NCI-H774 (cell line): ENCODE measurements at places on chromosomes 4 and X.

GRCh38 chr4:14898989-14899388, 103.3 kb upstream of the CPEB2 start:
- DNase-seq = no peak

GRCh38 chr4:61223385-61223784, 23.3 kb downstream of the ADGRL3 start:
- no peak for DNase-seq

DNA sequence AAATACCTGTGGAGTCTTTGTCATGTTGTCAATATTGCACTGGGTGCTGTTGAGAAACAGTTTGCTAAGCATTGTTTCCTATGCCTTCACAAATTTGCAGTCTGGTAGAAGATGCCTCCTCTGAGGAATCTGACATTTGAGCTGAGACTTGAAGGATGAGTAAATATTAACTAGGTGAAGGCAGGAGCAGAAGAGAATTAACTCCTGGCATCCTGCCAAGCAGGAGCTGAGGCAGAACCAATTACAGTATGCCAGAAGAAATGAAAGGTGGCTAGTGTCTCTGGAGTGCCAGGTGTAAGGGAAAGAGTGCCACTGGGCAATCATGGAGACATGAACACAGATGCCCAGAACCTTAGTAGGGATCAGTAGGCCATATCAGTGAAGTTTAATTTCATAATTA, 1778.2 kb upstream of the PCDH10 start:
- DNase-seq = no peak

DNA sequence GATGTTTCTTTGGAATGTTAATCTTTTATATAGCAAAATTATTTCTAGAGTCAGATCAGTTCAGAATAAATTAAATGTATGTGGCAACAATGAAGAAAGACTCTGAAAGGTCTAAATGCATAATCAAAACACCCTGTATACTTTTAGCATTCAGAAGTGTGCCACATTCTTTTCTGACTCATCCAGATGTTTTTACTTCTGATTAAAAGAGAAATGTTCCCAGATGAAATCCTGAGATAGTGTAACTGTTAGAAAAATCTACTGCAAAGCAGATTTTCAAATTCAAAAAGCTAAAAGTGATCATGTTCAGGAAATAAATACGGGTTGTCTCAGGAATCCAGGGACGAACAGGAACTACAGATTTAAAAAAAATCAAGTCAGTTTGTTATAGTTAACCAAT, 241.4 kb downstream of the GRIA3 start:
- no peak for DNase-seq

DNA sequence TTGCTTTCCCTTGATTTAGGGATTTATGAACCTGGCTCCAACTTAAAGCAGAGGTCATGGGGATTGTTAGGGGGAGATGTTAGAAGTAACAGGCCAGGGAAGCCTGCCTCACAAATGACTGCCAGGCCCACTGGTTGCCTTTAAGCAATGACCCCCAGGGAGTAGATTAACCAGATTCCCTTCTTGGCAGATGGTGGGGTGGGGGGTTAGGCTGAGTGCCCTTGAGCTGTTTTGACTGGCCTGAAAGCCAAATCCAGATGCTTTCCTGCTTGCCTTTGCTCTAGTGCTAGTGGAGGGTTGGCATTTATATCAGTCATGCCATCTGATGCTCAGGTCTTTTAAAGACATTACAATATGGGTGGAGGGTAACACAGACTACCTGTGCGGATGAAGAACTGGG, 128.1 kb downstream of the TMEM164 start:
- no peak for DNase-seq

DNA sequence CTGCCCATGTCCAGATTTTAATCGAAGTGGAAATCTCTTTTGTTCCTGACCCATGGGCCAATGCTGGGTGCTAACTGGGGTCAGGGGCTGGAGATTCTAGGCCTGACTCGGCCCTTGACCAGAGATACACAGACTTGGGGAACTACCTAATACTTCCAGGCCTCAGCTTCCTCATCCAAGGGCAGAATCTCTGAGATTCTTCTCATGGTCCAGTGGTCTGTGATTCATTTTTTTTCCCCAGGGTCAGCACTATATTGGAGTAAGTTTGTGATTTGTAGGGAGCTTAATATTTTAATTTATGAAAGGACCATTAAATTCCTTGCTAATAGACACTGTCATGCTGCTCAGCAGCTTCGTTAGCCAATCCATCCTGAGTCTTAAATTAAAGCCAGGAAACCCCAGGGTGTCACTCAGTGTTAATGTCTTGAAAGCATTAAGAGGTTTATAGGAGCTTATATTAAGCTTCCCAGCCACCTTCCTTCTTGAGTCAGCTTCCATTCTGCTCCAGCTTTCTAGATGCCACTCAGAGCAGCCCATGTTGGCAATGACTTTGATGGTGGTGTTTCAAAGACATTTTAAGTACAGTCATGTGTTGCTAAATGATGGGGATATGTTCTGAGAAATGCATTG, 27.0 kb upstream of the PROM1 start:
- no peak for DNase-seq

DNA sequence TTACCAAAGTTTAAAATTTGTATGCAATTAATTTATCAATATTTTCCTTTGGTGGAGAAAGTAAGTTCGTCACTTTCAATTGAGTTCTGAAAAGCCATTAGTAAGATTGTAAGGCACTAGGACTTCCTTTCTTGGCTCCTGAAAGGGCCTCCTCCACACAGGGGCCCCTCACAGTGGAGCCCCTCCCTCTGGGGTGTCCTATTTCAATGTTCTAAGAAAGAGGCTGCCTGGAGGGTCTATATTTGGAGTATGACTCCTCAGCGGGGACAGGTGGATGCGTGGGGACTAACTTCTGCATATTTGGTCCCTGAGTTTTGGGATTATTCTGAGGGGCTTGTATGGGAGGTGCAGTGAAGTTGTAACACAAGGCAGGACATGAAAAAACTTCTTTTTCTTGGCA, 1.6 kb upstream of the ARMCX4 start:
- no peak for DNase-seq

- no peak for DNase-seq
Observed at GRCh38 chr4:111434586-111434985, 710.7 kb upstream of the FAM241A start.

GRCh38 chr4:43843501-43843900, 605.1 kb downstream of the KCTD8 start:
- no peak for DNase-seq

GRCh38 chrX:23783589-23784469, 856 bp downstream of the SAT1 start:
- no peak for DNase-seq

- DNase-seq = no peak
Observed at GRCh38 chr4:98939892-98940298, 11.0 kb upstream of the EIF4E start.

DNA sequence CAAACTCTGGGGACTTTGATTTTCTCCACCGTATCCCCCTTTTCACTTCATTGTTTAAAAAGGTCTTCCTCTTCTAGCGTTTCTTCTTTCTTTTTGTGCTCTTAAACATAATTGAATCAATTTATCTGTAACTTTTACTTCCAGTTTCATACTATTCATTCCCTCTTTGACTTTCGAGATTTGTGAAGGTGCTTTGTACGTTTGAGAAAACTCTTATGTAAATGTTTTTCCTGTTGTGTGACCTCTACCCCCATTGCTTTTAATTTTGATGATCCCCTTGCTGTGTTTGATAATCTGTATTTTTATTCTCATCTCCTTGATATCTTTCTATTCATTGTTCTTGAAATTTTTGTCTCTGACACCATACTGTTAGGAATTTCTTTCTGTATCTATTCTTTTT, 4.8 kb downstream of the USP38 start:
- no peak for DNase-seq

GRCh38 chrX:151975228-151975593, 735 bp upstream of the GABRE start:
- DNase-seq = no peak

DNA sequence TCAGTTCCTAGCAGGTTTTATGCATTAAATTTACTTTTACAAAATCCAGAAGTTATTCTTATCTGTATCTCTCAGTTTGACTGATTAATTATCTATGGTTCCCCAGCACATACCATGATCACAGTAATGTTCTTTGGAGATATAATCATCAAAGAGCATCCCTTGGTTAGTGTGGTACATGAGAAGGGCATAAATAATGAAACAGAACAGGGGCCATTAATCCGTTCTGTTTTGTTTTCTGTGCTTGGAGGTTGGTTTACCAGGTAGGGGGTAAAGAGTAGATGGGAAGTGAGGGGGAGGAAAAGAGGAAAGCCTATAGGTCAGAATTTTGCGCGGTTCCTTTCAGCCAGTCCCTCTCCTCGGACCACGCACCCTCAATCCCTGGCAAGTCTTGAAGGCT, 718.7 kb upstream of the TENM3 start:
- peak; percentile 60 for DNase-seq

- no peak for DNase-seq
Observed at GRCh38 chr4:24244663-24245490, 339.5 kb downstream of the DHX15 start.

DNA sequence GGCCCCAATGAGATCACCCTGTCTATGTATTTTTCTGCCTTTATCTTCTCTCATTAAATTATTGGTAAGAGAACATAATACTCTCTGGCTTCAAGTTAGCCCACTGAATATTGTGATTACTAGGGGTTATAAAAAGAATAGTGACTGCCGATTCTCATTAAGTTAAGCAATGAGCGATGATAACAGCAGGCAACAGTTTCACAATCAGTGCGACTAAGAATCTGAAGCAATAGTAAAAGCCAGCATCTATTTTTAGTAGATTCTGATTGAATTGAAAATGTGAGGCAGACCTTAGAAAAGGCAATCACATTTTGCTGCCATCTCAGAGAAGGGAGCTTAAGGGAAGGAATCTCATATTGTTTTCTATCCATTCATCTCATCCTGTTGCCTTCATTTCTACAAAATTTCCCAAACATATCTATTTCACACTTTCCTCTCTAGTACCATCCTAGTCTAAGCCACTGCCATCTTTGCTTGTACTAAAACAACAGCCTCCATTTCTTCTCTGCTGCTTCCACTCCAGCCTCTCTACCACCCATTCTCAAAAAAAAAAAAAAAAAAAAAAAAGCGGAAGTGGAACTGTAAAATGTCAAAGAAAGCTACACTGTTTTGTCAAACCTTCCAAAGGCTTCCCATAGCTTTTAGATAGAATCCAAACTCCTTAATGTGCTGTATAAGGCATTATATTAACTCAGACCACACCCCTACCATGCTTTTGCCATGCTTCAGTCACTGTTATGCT, 17.4 kb downstream of the GABRA4 start:
- DNase-seq = no peak

GRCh38 chr4:2443956-2444740, 24.8 kb upstream of the RNF4 start:
- DNase-seq = no peak

DNA sequence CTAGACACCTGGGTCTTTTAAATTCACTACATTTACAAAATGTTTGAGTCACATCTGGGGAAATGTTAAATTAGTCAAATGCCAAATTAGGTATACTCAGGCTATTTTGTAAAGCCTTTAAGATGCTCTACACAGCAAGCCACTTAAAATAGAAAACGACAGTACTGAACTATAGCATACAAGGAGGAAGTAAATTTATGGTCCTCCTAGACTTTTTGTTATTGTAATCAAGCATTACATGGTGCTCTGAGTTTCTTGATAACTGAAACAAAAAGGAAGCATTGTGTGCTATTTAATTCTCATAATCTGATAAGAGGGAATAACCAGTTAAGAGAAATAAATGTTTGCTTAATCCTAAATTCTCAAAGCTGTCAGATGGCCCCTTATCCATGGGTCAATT, 46.2 kb downstream of the SLC9A7 start:
- DNase-seq = no peak

DNA sequence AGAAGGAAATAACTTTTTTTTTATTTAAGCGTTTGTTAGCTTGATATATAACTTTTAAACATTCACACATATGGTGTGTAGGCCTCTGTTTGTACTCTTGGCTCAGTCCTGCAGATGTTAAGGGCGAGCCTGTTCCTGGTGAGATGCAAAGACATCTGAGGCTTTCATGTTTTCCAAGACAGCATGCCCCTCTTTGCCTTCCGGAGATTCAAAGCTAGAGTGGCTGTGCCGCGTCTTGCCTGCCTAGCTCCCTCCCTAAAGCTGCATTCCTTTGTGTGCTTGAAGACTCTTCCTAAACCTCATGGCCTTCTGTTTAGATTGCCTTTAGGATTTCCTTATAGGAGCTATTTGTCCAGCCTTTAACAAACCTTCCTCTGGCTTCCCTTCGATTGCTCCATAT, 67.1 kb downstream of the MID1IP1 start:
- no peak for DNase-seq

DNA sequence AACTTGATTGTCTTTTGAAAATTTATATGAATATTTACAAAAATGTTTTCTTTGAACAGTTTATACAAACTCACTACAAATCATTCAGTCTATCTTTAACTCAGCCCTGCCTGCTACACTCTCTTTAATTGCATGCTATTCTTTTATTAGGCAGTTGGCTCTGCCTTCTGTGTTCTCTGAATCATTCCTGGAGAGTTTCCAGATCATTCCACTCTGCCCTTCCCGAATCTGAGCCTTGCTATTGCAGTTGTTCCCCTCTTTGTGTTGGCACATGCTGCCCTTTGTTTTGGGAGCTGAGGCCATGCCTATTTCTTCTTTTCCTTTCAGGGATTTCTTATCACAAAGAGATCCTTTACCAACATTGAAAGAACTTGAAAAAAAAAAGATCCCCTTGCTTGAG, 8.7 kb upstream of the TECRL start:
- DNase-seq = no peak

- no peak for DNase-seq
Observed at GRCh38 chr4:187090401-187090800, 366.7 kb upstream of the FAT1 start.

DNA sequence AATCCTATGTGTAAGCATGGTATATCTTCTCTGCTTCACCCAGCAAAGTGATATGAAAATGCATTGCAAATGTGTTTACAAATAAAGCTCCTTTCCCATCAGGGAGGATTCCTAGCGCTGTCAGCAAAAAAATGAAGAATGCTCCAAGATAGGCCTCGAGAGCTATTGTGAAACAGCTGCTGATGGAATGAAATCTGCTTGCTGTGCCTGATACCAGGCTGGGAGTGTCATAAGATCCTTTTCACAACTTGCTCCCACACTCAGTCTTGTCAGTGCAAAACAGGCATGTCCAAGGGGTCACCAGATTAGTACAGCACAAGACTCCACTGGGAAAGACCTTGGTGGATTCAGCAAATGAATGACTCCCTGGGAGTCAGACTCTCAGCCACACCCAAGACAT, 34.1 kb downstream of the HNRNPH2 start:
- DNase-seq = no peak

- no peak for DNase-seq
Observed at GRCh38 chrX:10217198-10217597, 60.4 kb downstream of the CLCN4 start.
